Substantia nigra (tissue), 51 donors: ENCODE measurements at places on chromosomes 3 and 15.

GRCh38 chr15:92494806-92495336 lies 101.2 kb downstream of the ST8SIA2 start:
- no peak for DNase-seq

DNA sequence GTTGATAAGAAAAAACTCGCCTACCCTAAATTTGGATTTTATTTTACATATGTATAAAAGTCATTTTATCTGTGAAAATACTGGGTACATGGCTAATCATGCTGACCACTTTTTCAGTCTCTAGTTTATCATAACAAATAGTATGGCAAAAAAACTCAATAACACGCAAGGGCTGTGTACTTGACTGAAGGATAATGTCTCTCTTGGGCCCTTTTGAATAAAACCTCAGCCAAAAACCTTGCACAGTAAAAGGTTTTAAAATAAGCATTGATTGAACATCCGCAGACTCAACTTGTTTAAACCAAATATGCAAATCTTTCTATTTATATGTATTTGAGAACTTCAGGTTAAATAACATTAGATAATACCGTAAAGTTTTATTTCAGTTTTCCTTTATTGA lies 285.3 kb downstream of the CADM2 start:
- no peak for DNase-seq

GRCh38 chr15:25508369-25509002 lies 69.7 kb upstream of the UBE3A start:
- DNase-seq, result no peak

GRCh38 chr3:113736548-113737089 lies 9.4 kb downstream of the NAA50 start:
- DNase-seq, result no peak

DNA sequence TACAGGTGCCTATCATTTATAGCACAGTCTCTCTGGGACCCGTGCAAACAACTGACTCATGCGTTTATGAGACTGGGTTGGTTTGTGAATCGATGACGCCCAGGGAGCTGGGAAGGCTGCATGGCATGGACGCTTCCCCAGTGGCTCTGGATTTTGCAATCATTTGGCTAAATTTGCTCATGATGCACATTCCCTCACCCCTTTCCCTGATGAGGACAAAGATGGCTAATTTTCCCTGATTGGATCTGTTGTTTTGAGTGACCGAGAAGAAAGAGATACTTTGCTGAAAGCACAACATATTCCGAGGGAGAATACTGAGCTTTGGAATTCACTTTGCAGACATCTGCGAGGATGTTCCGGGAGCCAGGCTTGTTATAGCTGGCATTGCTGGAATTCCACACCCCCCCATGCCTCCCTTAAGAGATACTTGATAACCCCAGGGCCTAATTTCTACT lies 51.1 kb downstream of the CGNL1 start:
- no peak for DNase-seq

- DNase-seq, result no peak
These were observed 102.7 kb downstream of the TBC1D5 start for GRCh38 chr3:17639765-17640164.

GRCh38 chr3:14837878-14838258 lies 19.1 kb downstream of the FGD5 start:
- DNase-seq, result no peak

- no peak for DNase-seq
These were observed 21.6 kb downstream of the FANCD2 start for GRCh38 chr3:10047876-10048275.
